RPMI7951 (cell line): ENCODE measurements at places on chromosomes 3 and 15. TPM values are rescaled to one million over a fixed set of nuclear protein-coding genes. Genes with fewer than 3 reads are reported as not detected.

C3orf70 gene
- total RNA-seq = 8.2 and 8.4 TPM in 2 replicates

DNA sequence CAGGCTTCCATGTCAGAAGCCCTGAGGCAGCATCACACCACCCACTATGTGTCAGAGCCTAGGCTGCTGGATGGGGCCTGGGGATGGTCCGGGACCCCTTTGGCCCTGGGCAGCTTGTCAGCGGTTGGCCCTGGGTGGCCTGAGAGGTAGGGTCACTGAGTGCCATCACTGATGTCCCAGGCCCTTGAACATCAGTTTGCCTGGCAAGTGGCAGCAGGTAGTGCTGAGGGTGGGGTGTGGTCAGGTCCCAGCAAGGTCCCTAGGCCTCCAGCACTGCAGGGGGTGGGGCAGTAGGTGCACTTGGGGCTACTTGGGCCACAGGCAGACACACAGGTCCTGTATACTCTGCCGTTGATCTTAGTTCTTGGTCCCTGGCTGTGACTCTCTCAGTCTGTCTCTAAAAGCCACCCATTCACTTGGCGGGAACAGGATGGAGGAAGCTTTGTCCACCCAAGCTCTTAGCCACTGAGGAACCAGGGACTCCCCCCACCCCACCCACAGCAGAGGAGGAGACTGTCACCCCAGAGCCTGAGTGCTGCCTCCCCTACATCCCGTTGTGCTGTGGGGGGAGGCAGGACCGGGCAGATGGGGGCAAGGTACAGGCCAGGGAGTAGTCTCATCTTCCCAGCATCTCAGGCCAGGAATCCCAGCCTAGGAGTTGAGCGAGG lies 5.8 kb downstream of the GNAI2 start:
- DNase-seq = no peak

CDHR4 gene
- total RNA-seq = not detected in 2 replicates

DNA sequence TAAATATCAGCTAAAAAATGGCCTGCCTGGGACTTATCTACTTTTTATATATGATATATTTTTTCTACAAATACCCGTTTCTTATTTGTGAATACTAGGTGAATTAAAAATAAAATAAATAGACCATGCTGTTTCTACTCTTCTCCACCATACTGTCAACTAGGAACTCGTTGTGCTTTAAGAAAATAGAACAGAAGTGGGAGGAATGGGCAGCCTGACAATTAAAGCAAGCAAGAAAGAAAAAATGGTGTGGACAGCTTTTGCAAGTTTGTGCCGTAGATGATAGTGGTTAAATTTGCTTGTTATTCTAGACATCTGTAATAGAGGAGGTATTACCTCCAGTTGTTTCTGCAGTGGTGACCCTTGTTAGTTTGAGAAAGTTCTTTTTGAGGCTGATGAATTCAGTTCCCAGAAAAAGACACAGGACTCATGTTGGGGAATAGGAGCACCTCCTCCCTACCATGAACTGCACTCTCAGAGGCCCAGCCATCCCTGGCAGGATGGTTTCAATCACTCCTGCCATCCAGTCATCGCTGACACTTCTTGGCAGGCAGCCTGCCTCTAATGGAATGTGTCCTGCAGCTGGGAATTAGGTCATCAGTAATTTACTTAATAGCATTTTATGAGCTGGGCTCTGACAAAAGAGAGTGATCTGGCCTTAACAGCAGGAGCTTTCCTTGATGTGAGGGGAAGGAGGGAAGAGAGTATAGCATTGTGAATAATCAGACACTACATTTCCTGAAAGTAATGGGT lies 105.0 kb upstream of the GAP43 start:
- peak; percentile 79 for DNase-seq

GRCh38 chr15:67150023-67150860 lies 84.8 kb downstream of the SMAD3 start:
- DNase-seq = peak; percentile 99

OR5K3 gene
- total RNA-seq = not detected in 2 replicates

- DNase-seq = no peak
Measured at GRCh38 chr3:47342812-47343211, 38.0 kb upstream of the PTPN23 start.

SKOR1 gene
- total RNA-seq = not detected in 2 replicates

DNA sequence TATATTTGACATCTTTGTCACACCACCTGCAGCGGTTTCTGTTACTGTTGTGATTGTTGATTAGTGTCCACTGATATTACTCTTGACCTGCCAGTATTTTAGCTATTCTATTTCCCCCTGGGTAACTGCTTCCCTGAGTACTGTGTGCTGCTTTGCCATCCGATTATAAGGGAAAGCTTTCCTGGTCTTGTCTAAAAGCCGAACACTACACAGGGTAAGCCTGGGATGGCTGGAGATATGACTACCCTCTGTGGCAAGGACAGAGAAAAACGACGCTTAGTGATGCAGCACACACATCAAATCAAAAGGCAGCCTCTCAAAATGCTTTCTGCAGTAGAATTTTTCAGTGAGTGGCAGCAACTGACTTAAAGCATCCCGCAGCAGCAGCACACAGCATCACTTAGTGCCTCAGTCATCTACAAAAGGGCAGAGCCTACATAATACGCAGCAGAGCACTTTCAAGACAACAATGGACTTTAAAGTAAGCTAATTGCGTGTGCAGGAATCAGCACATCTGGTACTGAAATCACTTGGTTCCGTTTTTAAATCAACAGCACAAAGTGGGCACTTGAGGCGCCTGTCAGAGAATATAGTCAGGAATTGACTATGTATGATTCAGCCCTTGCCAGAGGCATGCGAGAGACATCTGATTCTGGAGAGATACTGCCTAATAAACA lies 656.3 kb upstream of the TGFBR2 start:
- peak; percentile 3 for DNase-seq

CYP8B1 gene
- total RNA-seq = not detected in 2 replicates

MINAR1 gene
- 1.1 and 1.3 TPM in 2 replicates for total RNA-seq

RBP2 gene
- not detected in 2 replicates for total RNA-seq

GRCh38 chr3:24981924-24982323 lies 446.1 kb upstream of the RARB start:
- peak; percentile 54 for DNase-seq

DNA sequence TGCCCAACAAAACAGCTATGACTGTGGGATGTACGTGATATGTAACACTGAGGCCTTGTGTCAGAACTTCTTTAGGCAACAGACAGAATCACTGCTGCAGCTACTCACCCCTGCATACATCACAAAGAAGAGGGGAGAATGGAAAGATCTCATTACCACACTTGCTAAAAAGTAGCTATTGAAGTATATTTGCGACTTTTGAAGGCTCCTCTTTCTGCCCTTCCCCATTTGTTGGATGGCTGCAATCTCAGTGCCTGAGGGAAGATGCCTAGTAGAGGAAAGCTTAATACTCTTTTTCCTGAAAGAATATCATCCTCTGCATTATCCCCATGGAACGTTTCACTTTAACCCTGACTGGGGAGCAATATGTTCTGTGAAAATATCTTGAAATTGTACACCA lies 21.9 kb downstream of the SENP8 start:
- DNase-seq = no peak

DYNLT2B gene
- total RNA-seq = 34.6 and 37.2 TPM in 2 replicates

RASGRP1 gene
- 0.12 and 0.20 TPM in 2 replicates for total RNA-seq

DNA sequence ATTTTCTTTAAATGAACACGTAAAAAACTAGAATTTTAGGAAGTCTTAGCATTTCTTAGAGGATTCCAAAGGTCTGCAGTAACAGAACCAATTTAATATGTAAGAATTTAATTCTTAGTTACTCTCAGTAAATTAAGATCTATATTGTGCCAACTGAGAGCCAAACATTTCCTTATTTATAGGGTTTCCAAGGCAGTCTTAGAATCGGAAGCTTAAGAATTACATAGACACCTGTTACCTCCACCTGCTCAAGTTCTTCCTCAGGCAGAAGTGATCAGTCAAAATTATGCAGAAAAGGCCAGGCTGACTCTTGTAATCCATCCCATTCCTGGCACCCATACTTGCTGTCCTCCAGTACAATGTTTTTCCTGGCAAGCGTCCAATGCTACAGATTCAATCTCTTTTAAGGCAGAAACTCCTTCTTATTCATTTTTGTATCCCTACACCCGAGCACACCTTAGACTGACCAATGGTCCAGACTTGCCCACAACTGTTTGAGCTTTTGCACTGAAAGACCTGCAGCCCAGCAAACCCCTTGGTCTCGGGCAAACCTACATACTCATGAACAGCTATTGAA lies 64.3 kb downstream of the NCEH1 start:
- peak; percentile 73 for DNase-seq

- peak; percentile 80 for DNase-seq
Measured at GRCh38 chr15:74616366-74616939, 817 bp downstream of the CLK3 start.

GRCh38 chr3:10074666-10075065 lies 33.4 kb downstream of the FANCD2OS start:
- no peak for DNase-seq

GRCh38 chr15:38074029-38074428 lies 139.6 kb downstream of the TMCO5A start:
- peak; percentile 75 for DNase-seq

DNA sequence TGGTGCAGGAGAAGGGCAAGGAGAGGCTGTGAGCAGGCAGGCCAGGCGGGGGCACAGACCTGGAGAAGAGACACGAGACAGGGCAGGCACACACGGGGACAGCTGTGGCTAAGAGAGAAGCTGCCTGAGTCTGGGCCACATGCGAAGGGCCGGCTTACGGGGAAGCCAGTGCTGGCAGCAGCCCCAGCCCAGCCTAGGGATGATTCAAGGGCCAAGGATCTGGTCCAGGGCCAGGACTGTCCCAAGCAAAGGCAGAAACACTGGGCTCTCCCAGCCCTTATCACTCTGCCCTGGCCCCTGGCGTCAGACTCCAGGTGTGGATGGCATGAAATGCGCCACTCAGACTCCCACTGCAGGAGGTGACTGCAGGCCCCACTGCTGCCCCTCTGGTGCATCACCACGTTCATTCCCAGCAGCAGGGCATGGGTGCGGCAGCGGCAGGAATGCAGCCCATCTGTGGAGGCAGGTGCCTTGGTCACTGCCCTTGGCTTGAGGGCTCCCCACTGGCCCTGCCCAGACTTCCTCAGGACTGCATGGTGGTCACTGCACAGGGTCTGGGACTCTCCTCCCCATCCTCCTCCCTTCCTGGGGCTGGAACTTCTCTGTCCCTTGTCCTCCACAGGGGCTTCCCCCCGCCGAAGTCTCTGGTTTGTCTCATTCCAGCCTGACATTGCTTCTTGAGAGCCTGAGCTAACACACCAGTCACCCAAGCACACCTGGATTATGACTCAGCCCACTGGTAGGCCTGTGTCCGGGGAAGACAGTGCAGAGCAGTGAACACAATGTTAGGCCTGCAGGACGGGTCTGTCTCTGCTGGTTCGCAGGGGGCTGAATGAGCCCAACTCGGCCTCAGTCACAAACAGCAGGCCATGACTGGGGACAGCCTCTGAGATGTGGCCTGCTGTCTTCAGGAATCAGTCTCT lies 69.3 kb downstream of the TBC1D2B start:
- peak; percentile 89 for DNase-seq

DNA sequence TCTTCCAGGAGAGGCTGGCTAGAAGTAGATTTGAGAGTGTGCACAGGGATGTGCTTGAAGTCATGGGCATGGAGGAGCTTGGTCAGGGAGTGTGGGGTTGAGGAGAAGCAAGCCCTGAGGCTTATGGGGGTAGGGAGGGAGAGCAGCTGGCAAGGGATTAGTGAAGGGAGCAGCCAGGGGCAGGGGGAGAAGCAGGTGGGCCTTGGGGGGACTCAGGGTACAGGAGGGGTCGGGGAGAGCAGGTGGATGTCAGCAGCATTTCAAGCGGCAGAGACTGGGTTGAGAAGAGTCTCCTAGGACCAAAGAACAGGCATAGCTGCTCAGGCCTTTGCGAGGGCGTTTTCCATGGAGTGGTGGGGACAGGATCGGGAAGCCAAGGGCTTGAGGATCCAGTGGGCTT lies 3.4 kb upstream of the LMAN1L start:
- DNase-seq = no peak
